Stromal cell of bone marrow (primary cell): ENCODE measurements at places on chromosomes 1 and 21.
A peak's percentile ranks its signal among the peaks of the same experiment; 100 is the strongest.

DNA sequence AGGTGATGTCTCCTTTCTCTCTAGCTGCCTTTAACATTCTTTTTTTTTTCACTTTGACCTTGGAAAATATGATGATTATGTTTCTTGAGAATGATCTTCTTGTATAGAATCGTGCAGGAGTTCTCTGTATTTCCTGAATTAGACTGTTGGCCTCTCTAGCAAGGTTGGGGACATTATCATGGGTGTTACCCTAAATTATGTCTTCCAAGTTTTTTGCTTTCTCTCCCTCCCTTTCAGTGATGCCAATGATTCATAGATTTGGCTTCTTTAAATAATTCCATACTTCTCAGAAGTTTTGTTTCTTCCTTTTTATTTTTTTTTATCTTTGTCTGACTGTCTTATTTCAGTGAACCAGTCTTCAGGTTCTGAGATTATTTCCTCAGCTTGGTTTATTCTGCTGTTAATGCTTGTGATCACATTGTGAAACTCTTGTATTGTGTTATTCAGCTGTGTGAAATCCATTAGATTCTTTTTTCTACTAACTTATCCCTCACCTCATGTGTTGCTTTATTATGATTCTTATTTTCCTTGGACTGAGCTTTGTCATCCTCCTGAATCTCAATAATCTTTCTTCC lies 268.4 kb upstream of the NRIP1 start:
- peak; percentile 4 for DNase-seq

- DNase-seq, result no peak
Observed at GRCh38 chr1:212587888-212588510, 20.6 kb upstream of the ATF3 start.

GRCh38 chr1:240701412-240701811 lies 89.5 kb upstream of the GREM2 start:
- DNase-seq, result peak; percentile 81

DNA sequence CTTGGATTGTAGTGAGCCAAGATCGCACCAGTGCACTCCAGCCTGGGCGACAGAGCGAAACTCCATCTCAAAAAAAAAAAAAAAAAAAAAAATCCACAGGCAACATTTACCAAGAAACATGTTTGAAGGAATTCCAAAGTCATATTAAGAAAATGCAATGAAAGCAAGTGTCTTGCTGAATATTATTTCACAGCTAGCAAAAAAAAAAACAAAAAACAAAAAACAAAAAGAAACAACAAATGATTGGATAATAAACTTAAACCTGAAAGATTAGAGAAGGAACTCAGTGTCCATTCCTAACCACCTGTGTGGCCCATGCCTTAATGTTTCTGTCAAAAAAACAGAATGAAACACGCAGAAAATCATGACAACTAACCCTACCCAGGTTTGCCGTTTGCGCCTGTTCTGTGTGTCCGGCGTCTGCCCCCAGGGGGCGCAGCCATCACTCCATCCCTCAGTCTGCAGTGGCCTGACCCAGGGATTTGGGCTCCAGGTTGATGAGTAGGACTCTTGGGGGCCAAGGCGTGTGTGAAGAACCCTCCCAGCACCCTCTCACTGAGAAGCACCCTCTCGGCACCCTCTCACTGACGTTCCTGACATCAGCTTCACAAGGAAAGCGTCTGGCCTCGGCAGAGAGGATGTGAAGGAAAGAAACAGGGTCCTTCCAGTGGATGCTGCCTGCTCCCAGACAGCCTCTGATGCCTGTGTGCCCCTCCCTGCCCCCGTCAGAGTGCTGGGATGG lies 19.2 kb upstream of the PTTG1IP start:
- no peak for DNase-seq

- DNase-seq, result no peak
Observed at GRCh38 chr21:31741116-31741515, 9.2 kb upstream of the SCAF4 start.

GRCh38 chr1:18446751-18447150 lies 34.0 kb upstream of the KLHDC7A start:
- DNase-seq, result no peak

GRCh38 chr1:109257682-109258421 lies 8.5 kb downstream of the CELSR2 start:
- DNase-seq, result no peak

DNA sequence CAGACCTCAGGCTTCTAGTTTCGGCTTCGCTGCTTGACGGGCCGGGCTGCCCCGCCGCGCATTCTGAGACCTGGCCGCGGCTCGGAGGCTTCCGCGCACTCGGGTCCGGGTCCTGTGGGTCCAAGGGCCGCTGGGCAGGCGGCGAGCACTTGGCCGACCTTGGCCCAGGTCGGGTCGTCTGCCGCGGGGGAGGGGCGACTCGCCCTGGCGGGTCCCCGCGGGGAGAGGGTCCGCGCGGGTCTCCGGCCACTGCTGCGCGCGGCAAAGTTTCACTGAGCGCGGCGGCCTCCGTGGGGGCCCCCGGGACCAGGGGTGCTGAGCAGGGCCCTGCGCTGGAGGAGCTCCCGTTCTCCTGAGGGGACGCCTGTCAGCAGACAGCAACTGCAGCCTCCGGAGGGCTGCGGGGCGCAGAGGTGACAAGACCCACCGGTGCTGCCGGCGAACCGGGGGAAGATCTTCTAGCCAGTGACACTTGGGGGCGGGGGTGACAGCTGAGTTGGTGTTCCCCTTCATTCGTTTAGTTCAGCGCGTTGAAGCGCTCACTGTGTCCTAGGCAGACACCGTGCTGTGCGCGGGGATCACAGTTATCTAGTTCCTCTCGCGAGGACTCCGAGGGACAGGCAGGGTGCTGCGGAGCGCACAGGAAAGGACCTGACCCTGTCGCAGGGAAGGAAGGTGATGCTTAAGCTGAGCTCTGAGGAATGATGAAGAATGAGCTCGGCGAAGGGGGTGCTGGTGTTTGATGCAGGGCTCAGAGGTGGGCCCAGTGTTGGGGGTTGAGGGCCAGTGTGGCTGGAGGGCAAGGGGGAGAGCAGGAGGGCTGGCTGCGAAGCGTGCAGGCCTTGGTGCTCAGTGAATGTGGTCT lies 725 bp downstream of the MTFR1L start:
- DNase-seq, result no peak

GRCh38 chr1:177340601-177341067 lies 169.9 kb downstream of the BRINP2 start:
- DNase-seq, result peak; percentile 20

GRCh38 chr1:111507411-111508201 lies 4.2 kb upstream of the ADORA3 start:
- peak; percentile 48 for DNase-seq
